Liver (tissue), 10 donors: ENCODE measurements at places on chromosomes 7 and 10.

DNA sequence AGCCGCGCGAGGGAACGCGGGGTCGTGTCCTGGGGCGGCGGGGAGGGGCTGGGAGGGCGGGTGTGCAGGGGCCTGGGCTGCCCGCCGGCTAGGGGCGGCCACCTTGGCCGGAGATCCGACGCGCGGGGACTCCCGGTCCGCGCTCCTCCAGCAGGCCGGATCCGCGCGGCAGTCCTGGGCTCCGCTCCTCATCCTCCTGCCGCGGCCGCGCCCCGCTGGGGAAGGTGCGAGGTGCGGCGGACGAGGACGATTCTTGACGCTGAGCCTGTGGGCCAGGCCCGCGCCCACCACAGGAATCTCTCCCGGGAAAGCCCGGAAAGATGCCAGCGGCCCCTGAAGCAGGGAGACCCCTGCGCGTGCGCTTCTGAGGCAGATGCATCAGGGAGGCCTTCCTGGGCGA lies 6.6 kb upstream of the OGDHL start:
- DNase-seq = no peak

GRCh38 chr10:2380218-2380617 lies 642.9 kb upstream of the ADARB2 start:
- no peak for DNase-seq

- no peak for DNase-seq
Measured at GRCh38 chr10:117581961-117582360, 39.4 kb downstream of the EMX2 start.

- DNase-seq = no peak
Measured at GRCh38 chr10:97466755-97467154, 20.8 kb downstream of the ZDHHC16 start.

DNA sequence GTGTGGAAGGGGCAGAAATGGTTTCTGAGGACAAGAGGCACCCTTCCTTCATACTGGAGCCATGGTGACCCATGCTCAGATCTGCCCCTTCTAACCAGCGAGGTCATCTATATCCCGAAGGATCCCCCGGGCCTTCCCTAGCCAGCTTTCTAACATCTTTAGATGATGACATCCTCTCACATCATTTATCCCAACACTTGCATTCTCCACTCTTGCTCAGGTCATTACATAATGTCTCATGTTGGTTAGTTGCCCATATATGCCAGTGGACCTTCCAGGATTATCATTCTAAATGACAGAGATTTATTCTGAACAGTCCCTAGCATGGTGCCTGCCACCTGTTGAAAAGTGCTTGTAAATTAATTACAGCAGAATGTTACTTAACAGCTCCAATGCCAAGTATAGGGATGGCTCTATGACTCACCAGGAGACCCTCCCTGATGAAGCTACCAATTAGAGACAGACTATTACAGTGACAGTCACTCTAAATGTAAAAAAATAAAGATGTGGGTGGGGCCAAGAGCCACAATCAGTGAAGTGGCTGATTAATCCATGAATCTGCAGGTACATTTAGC lies 22.6 kb upstream of the ABLIM1 start:
- DNase-seq = no peak

GRCh38 chr10:44011603-44011981 lies 362.9 kb upstream of the ZNF32 start:
- DNase-seq = no peak

DNA sequence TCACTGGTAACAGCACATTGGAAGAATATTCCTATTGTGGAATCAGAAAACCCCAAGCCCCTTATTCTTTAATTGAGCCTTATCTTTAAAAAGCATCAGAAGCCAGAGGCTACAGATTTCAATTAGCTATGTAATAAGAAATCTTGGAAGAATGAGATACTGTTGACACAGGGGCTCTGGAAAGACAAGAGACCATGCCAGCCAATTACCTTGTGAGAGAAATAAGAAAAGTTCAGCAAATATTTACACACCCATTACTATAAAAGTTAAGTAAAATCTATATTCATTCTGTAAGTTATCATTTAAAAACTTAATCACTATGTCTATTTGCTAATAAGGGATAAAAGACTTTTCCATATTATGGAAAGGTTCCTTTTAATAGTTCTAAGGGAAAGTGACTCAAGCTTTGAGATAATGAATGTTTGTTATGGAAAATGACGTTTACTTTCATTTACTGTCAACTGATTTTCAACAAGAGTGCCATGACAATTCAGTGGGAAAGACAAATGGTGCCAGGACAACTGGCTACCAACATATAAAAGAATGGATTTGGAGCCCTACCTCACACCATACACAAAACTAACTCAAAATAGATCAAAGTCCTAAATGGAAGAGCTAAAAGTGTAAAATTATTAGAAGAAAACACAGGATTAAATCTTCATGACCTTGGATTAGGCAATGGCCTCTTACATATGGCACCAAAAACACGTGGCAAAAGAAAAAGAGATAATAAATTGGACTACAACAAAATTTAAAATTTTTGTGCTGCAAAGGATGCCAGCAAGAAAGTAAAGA lies 28.3 kb downstream of the ZFAND2A start:
- DNase-seq = no peak

DNA sequence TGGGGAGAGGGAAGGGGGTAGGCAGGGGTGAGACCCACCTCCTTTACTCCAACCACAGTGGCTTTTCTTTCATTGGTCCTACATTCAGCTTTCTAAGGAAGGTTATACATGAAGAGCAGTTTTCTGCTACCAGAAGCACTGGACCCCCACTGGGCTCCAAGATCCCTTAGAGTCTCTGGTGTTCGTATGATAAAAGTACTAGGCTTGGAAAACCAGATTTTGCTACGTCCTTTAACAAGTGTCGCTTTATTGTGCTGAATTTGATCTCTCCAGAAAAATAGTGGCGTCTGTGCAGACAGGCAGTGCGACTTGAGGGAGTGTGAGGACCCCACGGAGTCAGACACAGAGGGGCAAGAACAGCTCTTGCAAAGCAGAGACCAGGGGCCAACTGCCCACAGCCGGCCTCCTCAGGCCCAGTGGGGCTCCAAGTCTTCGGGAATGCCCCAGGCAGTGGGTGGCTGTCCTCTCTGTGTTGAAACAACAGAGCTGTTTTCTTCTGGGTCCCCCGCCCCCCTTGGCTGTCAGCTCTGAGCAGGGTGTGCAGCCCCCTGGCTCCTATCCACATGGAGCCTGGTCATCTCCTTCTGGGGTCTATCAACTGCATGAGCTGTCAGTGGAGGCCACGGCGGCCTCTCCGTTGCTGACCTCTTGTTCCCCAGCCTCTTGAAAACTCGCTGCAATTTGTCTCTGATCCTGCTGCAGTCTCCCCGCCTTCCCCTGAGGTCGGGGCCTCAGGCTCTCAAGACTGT lies 333.2 kb downstream of the RPS24 start:
- DNase-seq = no peak

GRCh38 chr7:158343526-158343925 lies 244.1 kb downstream of the PTPRN2 start:
- DNase-seq = no peak

GRCh38 chr7:4957847-4958476 lies 1.0 kb downstream of the MMD2 start:
- DNase-seq = no peak

DNA sequence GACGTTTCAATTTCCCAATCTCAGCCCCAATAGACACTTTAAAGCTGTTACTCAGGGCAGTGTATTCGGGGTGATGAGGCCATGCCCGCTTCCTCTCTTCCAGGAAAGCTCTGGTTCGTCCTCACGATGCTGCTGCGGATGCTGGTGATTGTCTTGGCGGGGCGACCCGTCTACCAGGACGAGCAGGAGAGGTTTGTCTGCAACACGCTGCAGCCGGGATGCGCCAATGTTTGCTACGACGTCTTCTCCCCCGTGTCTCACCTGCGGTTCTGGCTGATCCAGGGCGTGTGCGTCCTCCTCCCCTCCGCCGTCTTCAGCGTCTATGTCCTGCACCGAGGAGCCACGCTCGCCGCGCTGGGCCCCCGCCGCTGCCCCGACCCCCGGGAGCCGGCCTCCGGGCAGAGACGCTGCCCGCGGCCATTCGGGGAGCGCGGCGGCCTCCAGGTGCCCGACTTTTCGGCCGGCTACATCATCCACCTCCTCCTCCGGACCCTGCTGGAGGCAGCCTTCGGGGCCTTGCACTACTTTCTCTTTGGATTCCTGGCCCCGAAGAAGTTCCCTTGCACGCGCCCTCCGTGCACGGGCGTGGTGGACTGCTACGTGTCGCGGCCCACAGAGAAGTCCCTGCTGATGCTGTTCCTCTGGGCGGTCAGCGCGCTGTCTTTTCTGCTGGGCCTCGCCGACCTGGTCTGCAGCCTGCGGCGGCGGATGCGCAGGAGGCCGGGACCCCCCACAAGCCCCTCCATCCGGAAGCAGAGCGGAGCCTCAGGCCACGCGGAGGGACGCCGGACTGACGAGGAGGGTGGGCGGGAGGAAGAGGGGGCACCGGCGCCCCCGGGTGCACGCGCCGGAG lies 2.6 kb downstream of the GJD4 start:
- no peak for DNase-seq

GRCh38 chr10:116771101-116771958 lies 29.0 kb upstream of the HSPA12A start:
- no peak for DNase-seq

DNA sequence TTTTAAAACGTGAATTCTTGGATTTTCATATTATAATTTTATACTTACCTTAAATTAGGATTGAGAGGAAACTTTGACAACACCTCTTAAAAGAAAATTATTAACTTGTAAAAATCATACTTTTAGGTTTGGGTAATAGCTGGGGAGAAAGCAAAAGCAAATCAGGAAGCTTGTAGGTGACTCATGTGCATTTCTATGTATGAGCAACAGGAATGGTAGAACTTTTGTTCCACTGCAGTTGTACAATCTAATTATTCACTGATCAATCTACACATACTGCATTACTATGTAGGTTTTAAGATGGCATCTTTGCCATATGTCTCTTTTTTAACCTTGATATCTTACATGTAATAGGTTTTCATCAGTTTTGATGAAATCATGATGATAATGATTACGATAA lies 223.2 kb downstream of the PRKG1 start:
- no peak for DNase-seq

GRCh38 chr7:90180011-90180585 lies 25.8 kb downstream of the STEAP1 start:
- DNase-seq = no peak

- DNase-seq = no peak
Measured at GRCh38 chr7:81349044-81349443, 420.8 kb downstream of the HGF start.

DNA sequence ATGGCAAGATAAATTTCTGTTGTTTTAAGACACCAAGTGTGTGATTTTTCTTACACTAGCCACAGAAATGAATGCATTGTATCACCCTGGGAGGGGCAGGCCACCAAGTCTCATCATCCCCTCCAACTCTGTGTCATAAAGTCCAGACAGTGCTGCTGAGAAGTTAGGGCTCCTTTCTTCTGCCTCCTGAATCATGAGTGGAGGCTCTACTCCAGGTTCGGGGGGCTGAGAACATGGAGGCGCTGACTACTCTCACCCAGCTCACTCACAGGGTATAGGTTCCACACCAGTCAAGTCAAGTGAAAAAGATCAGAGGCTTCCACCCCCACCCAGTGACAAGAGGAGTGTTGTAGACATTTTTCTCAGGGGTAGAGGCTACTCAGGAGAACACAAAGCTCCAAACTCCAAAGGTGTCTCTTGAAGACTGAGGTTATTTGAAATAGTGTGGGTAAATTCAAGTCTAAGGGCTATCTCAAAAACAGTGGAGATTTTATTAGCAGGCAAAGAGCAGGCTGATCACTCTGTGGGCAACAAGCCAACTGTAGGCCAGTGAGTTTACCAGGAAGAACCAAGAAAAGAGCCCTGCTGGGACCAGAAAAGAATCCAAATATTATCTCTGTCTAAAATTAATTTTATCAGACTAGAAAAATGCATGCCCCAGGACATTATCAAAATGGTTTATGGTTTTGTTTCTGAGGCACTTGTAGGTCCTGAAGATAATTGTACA lies 118.6 kb upstream of the RET start:
- DNase-seq = no peak

DNA sequence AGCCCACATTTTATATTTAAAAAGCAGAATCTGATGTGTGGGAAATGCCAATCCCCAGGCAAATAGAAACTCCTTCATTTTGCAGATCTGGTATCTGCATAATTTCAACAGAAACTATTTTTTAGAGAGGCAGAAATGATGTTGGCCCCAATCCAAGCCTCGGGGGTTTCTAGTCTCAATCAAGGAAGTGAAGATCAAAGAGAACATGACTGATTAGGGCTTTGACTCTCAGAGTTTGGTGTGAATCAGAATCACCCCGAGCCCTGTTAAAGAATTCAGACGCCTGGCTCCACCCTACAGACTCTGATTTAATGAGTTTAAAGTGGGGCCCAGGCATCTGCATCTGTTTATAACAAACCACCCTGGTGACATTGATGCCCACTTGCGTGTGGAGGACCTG lies 36.7 kb upstream of the UBE2H start:
- no peak for DNase-seq

- DNase-seq = no peak
Measured at GRCh38 chr10:124381011-124381611, 37.6 kb downstream of the OAT start.

GRCh38 chr10:132118366-132118765 lies 52.6 kb downstream of the JAKMIP3 start:
- no peak for DNase-seq

DNA sequence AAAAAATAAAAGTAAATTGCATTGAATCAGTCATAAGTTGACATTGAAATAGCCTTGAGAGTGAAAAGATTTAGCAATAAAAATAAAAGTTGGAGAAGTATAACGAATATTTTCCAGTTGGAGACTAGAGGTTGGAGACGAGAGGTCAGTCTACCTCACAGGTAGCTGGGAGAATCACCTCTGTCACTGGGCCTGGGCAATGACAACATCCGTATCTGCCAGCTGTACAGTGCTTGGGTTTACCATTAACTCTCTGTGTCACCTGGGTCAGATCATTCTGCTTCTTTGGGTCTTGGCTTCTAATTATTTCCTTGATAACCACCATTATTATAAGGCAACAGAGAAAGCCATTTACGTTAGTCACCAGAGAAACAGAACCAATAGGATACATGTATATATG lies 62.0 kb upstream of the STEAP4 start:
- DNase-seq = no peak

GRCh38 chr7:101671371-101672356 lies 42.6 kb upstream of the MYL10 start:
- no peak for DNase-seq

GRCh38 chr7:93720106-93720505 lies 145.6 kb upstream of the CALCR start:
- no peak for DNase-seq

GRCh38 chr10:118983263-118983662 lies 46.3 kb upstream of the NANOS1 start:
- DNase-seq = no peak

GRCh38 chr7:28076423-28077200 lies 104.0 kb downstream of the JAZF1 start:
- DNase-seq = no peak
